Iris pigment epithelial cell (primary cell): ENCODE measurements at places on chromosomes 3 and 15.

GRCh38 chr3:64163755-64164148 is 61.5 kb downstream of the PRICKLE2 start:
- DNase-seq: peak; percentile 92

DNA sequence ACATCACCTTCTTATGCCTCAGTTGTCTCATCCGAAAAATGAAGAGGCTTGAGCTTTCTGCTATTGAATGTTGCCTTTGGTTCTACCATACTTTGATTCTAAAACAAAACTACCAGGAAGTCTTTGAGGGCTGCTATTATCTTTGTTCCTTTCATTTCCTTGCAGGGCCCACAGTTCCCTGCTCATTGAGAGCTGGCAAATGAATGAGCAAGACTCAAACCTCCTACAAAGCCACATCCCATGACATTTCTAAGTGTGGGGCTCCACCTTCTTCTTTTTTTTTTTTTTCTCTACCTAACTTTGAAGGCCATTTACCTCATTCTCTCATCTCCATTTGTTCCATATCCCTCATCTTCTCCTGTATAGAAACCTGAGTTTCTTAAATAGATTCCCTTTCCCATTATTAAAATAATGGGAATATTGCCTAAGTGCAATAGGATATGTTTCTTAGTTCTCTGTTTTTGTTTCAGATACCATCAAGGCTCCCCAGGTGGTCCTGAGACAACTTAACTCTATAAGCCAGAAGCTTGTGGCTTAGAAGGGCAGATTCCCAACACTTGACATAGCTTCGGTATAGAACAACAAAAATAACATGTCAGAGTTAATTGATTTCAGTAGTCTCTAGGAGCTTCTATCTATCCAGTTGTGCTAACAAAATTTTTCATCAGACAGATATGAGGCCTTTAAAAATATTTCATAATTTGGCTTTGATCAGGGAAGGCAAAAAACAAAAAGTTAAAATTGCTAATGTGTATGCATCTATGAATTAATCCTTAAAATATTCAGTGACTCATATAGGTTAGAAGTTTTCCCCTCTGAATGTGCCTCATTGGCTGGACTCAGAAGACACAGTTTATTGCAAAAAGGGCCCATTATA is 951.6 kb downstream of the TUSC7 start:
- DNase-seq: peak; percentile 54

- peak; percentile 8 for DNase-seq
These were observed 52.8 kb upstream of the NSMCE3 start for GRCh38 chr15:29322415-29322814.

DNA sequence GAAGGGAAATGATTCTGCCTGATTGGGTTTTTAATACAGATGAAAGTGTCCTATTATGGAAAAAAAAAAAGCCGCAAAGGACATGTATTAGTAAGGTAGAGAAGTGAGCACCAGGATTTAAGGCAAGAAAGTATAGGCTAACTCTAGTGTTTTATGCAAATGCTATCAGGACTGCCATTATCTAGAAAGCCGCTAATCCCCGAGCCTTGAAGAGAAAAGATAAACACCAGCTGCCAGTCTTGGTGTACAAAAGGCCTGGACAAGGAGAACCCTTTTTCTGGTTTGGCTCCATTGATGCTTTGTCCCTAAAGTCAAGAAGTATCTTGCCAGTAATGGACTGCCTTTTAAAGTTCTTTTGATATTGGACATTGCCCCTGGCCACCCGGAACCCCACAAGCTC is 8.6 kb upstream of the TRIM59 start:
- DNase-seq: no peak

GRCh38 chr3:141491929-141492328 is 5.1 kb downstream of the RASA2 start:
- DNase-seq: no peak

GRCh38 chr3:72082186-72082715 is 297.3 kb upstream of the PROK2 start:
- no peak for DNase-seq

DNA sequence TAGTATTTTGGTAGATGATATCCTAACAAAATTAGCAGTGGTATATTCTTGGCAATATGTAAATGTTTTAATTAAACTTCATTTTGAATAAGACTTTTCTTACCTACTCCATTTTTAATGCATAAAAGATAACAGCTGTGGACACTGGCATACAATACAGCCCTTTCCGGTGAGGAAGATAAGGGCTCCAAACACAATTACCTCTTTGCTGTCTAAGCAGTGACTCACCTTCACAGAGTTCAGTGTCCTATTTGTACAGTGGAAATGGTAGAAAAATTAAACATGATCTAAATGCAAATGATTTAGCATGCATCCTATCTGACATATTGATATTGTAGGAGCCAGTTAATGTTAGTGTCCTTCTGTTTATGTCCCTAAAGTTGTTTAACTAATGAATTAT is 969.4 kb downstream of the PLOD2 start:
- DNase-seq: peak; percentile 19

DNA sequence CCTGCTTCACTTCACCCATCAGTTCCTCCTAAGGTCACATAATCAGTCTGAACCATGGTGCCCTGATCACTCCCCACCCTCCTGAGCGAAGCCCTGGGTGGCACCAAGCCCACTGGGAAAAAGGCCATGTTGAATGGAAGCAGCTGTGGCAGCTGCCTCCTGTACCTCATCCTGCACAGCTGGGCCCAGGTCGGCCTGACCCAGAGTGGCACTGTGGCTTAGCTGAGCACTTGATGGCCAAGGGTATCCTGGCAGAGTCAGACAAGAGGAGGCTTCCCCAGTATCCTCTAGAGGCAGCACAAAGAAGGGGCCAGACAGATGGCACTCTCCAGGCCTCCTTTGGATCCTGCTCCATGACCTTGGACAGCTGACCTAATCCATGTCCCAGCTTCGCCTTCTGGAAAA is 68.4 kb downstream of the TLE3 start:
- DNase-seq: no peak

GRCh38 chr15:62413786-62414185 is 248.7 kb upstream of the C2CD4B start:
- no peak for DNase-seq

DNA sequence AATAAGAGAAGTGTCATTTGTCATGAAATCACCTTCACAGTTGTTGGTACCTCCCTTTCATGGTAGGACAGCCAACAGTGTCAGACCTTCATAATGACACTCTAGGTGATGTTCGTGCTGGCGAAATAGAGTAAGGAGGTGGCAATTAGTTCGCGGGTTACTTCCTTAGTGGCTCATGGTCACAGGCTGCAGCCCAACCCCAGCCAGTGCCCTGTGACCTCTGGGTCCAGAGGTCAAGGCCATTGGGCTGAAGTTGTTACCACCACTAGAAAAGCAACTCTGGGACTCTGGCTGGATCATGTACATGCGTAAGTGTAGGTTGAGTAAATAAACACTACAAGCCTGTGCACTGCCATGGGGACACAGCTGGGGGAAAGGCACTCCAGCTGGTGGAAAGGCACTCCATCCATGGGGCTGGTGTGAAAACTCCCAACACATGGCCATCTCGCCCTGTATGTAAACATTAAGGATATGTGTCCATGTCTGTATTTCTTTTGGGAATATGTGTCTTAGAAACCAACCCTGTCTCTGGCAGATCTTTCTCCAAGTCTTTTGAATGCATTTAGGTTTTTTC is 106.7 kb downstream of the RYK start:
- no peak for DNase-seq

GRCh38 chr3:47379411-47379899 is 1.4 kb upstream of the PTPN23 start:
- DNase-seq: no peak

- no peak for DNase-seq
These were observed 47.4 kb upstream of the APEH start for GRCh38 chr3:49626796-49627195.
